Esophagus squamous epithelium (tissue), 5 donors: ENCODE measurements at places on chromosomes 7 and 10.

DNA sequence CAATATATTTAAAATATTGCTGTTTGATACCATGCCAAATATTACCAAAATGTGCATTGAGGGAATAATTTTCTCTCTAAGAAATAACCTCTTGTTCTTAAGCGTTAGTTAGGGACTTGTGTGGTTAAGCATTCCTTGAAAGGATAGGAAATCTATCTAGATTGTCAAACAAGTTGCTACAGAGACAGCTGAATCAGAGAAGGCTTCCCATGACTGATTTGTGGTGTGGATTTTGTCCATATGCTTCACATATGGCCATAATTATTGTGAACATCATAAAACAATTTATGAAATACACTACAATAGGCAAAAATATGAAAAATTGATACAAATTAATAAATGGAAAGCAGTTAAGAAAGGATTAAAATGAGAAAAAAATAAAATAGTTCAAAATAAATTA lies 96.3 kb downstream of the GNAT3 start:
- DNase-seq, result no peak

DNA sequence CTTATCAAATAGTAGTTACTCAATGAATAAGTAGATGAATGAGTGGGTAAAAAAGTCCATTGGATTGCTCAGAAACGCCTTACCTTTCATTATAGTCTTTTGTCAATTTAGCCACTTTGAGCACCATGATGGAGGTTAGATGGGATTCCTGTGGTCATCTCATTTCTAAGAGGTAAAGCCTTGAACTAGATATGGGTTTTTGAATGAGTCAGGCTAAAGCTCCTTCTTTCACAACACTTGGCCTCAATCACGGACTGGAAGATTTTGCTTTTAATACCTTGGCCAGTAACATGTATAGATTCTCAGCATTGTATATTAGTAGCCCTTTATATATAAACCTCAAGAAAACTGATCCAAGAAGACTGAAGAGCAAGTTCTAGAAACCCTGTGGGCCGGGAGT lies 99.7 kb upstream of the CCDC6 start:
- no peak for DNase-seq

- no peak for DNase-seq
Observed at GRCh38 chr10:61835946-61836887, 65.3 kb upstream of the ARID5B start.

DNA sequence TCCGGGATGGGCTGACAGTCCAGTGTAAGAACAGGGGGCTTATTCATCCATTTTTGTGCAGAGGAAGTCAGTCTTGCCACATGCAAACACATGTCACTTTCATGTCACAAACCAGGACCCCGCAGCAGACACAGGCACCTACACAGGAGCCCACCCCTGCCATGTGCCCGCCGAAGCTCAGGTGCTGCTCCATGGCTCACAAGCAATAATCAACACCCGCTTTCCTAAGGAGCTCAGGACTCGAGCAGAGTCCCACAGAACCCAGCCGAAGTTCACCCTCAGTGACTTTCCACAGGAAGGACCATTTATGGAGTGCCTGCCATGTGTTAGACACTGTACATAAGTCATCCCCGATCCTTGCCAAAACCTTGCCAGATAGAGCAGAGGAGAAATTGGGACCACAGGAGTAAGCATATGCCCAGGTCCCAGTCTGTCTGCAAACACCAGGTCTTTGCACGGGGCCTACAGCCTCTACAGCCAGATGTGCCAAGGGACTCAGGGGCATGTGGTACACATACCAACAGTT lies 99.4 kb downstream of the EBF3 start:
- no peak for DNase-seq

DNA sequence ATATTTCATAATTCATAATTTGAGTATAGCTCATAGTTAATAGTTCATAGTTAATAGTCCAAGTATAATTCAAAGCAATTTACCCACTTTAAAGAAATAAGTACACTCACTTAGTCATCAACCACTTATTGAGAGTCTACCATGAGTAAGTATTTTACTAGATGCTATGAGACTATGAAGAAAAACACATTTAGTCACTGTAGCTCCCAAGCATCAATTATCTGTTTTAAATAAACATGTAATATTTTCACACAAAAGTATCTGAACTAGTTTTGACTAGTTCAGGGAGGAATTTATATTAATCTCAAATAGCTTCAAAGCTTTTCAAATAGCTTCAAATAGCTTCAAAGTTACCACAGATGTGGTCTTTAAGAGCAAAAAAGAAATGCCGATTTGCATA lies 119.2 kb downstream of the ANK3 start:
- DNase-seq, result no peak

DNA sequence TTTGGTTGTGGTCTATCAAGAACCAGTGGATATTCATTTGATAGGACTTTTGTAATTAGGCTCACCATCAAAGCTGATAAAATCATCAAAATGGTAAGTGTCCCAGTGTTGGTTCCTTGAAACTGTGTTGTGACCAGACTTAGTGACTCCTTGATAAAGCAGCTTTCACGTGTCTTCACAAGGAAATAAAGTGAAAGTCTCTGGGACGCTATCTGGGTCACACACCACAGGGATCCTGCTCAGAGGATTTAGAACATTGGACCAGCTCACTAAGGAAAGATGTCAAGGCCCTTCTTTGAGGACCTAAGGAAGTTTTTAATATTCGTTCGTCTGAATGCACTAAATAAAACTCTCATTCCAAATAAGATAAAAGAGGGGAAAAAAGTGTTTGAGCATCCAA lies 193.1 kb downstream of the RNLS start:
- no peak for DNase-seq

- DNase-seq, result no peak
Observed at GRCh38 chr7:5528071-5528814, 104.6 kb upstream of the TNRC18 start.

DNA sequence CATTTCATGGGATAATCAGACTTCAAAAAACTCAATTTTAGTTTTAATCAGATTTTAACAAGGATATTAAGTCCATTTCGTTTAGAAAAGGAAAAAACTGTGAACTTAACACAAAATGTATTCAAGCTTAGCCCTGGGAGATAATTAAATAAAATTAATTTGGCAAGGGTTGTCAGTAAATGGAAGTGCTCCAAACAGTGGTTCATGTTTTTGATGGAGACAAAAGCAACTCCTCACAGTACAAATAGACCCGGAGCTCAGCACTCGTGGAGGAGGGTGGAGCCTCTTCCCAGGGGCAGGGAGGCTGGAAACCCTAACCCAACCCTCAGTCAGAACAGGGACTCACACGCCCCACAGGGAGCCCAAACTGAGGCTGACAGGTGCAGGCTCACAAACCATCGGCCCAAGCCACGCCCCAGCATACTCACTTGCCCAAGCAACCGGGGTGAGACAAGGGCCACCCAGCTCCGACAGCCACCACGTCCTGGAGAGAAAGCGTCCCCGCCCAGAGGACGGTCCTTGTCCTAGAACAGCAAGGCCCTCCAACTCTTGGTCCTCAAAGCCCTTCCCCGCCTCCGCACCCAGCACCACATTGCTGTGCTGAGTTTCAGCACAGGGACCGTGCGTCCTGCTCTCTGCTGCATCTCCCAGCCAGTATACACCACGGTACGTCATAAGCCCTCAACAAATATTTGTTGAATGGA lies 39.8 kb downstream of the MAD1L1 start:
- DNase-seq, result no peak

GRCh38 chr7:115822801-115823200 lies 207.8 kb downstream of the TFEC start:
- DNase-seq, result no peak

DNA sequence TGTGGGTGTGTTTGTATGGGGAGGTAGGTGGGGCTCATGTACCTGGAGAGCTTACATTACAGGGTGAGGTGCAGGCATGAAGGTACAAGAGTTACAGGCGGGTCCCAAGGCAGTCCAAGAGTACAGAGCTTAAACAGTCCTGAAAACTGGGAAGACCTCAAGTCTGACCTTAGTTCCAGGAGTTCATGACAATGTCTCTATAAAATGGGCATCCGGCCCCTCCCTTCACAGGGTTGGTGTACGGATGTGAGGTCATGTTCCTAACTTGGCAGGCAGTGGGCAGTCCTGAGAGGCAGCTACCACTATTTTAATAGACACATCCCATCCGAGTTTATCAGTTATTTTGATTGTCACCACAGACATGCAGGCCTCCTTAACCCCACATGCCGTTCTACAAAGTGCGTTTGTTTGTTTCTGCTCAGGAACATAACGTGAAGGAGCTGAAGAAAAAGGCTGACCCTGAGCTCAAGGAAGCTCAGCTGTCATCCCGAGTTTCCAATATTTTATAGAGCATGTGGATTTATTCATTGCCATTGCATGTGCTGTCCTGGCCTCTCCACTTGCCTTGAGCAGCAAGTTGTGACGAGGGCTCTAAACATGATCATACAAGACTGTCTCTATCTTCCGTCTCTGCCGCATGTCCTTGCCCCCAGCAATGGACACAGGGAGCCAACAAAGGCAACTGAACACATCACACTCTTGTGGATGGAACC lies 647.5 kb upstream of the IGFBP3 start:
- DNase-seq, result no peak

- DNase-seq, result no peak
Observed at GRCh38 chr7:117667456-117667855, 187.6 kb downstream of the CFTR start.

GRCh38 chr10:10247585-10247984 lies 770.1 kb upstream of the CELF2 start:
- no peak for DNase-seq

DNA sequence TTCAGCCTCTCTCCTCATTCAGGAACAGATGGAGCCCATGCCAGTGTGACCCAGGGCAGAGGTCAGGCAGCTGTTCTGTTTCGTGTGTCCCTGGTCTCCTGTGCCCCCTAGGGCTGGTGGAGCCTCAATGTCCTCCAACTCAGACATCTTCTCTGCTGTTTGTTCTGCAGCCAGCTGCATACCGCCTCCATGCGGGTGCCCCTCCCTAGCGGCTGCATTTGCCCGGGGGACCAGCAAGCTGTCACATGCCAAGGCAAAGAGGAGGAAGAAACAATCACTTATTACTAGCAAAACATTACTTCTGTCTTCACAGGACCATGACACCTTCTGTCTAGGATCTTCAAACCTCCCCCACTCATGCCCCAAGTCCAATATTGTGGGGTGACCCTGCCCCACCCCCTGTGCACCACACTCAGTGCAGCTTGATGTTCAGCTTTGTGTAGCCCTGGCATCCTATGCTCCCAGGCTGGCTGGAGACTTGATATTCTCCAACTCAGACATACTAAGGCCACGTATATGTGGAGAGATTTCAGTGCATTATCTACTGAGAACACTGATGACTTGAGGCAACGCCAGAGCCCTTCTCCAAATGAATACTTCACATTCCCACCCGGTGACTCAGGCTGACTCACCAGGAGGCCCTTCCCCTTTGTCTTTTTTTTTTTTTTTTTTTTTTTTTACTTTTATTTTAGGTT lies 188.9 kb downstream of the SKIDA1 start:
- no peak for DNase-seq

DNA sequence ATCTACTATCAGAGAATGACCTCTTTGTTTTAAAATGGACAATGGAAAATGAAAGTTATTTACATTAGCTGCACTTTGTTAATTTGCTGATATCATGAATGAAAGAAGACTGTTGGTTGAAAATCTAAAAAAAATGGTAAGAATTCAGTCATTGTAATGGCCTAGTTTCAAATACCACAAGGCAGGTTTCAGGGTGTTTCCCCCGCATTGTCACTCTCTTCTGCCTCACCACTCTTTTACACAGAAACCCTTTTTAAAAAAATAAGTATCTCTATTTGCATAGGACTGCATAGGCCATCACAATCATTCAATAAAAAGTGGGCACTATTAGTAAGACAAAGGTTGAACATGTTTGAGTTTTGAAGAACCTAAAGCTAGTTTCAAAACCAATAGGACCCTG lies 737.1 kb downstream of the INHBA start:
- no peak for DNase-seq

- no peak for DNase-seq
Observed at GRCh38 chr10:102776779-102777456, 33.2 kb downstream of the WBP1L start.

DNA sequence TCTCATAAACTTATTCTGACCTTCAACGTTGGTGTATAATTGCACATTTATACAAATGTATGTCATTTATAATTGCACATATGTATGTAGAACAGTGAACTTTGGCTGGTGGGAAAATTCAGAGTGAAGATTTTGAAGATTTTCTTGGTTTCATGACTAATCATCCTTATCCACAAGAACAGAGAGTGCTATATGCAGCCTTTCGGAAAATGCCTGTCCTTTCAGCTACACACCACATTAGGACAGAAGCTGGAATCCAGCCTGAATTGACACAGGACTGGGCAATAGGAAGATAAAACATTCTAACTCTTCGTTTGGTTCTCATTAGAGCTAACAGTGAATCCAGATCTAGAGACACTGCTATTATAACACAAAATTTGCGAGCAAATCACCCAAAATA lies 166.2 kb downstream of the PDE1C start:
- no peak for DNase-seq

DNA sequence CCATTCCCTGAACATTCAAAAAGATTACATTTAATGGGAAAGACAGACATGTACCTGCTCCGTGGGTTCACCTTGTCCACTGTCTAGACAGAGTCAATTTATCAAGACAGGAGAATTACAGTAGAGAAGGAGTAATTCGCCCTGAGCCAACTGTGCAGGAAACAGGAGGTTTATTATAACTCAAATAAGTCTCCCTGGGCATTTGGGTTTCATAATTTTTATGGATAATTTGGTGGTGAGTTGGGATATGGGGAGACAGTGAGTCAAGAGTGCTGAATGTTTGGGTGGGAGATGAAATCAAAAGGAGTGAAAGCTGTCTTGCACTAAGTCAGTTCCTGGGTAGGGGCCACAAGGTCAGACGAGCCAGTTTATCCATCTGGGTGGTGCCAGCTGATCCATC lies 165.9 kb upstream of the NAMPT start:
- no peak for DNase-seq

DNA sequence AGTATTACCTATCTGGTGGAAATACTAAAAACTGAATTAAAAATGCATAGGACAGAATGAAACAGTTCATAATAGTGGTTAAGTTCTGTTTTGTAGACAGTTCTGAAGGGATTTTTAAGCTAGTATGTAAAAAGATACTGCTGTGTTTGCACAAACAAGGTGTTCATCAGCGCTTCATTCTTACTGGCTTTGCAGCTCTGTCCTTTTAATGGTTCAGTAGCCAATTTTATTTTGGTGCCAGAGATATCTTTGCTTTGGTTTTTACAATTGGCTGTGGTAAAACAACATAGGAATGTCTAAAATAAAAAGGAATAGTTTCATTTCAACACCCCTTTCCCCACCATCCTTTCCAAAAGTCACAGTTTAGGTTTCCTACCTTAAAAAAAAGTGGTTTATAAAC lies 33.0 kb downstream of the STAM start:
- no peak for DNase-seq

- no peak for DNase-seq
Observed at GRCh38 chr10:32155075-32155516, 98.9 kb upstream of the KIF5B start.
